Activated CD8-positive, alpha-beta memory T cell treated with anti-CD3 and anti-CD28 coated beads, Interleukin-2, amount 50 U/mL, for 4 hours (primary cell): ENCODE measurements at places on chromosomes 1 and 21.

GRCh38 chr1:17289721-17290120 lies 18.3 kb upstream of the PADI4 start:
- no peak for DNase-seq

GRCh38 chr1:180309338-180309737 lies 79.3 kb downstream of the LHX4 start:
- no peak for DNase-seq

- DNase-seq = no peak
Measured at GRCh38 chr1:25782608-25783201, 17.3 kb upstream of the SELENON start.

DNA sequence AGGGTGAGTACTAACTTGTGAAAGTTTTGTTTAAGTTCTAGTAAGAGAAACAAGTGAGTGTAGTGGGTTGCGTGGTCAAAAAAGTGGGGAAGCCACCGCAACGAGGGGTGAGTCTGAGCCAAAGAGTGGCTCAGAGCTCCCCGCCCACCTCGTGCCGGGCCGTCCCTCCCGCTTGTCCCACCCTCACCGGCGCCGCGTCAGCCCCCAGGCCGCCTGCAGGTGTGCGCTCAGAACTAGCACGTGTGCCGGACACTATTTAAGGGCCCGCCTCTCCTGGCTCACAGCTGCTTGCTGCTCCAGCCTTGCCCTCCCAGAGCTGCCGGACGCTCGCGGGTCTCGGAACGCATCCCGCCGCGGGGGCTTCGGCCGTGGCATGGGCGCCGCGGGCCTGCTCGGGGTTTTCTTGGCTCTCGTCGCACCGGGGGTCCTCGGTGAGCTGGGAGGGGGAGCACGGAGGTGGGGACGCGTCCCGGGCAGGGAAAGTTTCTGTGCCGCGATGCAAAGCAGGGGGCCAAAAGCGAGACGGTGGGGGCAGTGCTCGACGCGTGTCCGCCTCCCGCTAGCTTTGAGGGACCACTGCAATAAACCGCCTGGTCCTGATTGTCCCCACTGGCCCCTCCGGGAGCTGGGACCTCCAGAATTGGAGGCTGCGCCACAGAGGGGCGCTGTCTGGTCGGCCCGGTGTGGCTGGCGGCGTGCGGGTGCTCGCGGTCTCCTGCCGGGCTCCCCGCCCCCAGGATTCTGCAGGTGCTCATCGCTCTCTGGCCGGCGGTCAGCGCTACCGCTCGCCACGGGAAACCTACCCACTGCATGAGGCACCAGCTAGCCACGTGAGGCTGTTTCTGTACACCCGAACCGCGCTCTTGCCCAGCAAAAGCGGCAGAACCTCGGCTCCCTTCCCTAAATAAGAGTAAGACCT lies at the start of gene CR2:
CR2 (plus strand) TSS at position 283 of the 919 bp plus-strand sequence; CDS start at position 374, 91 bp downstream.
- DNase-seq = peak; percentile 63

DNA sequence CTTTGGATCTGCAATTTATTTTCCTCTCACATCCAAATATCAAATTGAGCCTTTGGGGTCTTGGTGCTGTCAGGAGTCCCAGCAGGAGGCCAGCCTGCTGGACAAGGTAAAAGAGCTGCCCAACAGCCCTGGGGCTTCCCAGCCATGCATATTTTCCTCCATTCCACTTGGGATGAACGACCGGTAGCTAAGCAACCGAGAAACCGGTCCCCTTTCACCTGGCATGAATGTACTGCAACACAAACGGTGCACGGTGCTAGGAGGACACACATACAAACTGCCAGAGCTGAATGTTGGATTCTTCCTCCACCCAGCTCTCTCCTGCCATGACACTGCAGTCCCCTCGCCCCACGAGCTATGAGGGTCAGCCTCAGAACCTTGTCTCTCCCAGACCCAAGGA lies 42.7 kb downstream of the BCAR3 start:
- DNase-seq = no peak

- DNase-seq = no peak
Measured at GRCh38 chr21:38834725-38835124, 29.0 kb downstream of the ETS2 start.
